ENCODE measurements at places on chromosomes 7 and 10. TPM values are rescaled to one million over a fixed set of nuclear protein-coding genes. Genes with fewer than 3 reads are reported as not detected.

DNA sequence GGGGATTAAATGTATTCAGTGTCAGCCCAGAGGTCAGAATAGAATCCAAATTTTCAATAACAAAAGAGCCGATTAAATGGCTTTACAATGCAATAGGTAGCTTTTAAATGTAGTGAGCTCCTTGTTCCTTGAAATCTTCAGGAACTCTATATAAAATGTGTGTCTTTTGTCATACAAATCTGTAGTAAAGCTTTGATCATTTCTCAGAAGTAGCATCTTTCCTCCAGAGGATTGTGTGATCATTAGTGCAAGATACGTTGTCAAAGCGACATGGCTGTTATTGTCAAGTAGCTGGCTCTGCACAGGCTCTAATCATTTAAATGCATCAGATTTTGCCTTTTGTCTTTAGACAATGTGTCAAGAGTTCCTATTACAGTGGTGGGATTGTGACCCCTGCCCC, 116.1 kb upstream of the NAMPT start:
- DNase-seq = no peak

GRCh38 chr7:155811560-155811894, 736 bp downstream of the SHH start:
- no peak for DNase-seq

The PLAC9 gene
- not detected for total RNA-seq

GRCh38 chr7:130595986-130596385, 72.6 kb downstream of the COPG2 start:
- DNase-seq = no peak

DNA sequence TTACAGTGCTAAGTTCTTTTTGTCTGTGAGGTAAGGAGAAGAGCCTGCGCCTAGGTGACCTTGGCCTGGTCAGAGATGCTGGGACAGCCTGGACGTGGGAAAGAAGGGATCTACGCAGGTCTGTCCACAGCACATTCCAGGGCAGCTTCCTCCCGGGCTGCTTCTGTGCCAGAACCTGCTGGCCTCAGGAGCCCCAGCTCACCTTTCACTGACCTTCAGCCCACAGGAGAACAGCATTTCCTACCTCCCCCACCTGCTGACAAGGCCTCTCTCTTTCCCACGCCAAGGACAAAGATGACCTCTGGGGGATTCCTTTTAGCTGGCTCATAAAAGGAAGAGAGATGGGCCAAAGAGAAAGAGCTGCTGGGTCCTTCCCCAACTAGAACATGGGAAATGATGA, 260.6 kb downstream of the KCNMA1 start:
- DNase-seq = no peak

- DNase-seq = no peak
Measured at GRCh38 chr10:23540401-23541030, 101.6 kb downstream of the OTUD1 start.
